GM19239 (cell line): ENCODE measurements at places on chromosomes 3 and 15.

- DNase-seq, result no peak
These were observed 486.8 kb upstream of the THBS1 start for GRCh38 chr15:39094116-39094515.

GRCh38 chr3:187648177-187648576, 22.0 kb downstream of the SST start:
- peak; percentile 6 for DNase-seq

- no peak for DNase-seq
These were observed 978.1 kb upstream of the ALCAM start for GRCh38 chr3:104388619-104389018.

DNA sequence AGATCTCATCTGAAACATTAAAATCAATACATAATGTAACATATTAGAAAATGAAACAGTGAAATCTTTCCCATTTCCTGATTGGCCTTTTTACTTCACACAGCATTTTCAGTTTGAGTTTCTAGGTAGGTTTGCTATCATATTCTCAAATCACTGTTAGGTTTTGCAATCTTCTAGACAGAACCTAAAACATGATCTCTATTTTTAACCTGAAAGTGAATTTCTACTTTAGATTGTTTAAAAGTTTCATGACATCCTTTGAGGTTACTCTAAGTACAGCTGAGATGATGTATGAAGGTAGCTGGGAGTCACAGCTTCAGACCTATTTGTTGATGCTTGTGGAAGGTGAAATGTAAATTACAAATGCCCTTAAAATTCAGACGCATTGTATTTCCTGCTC, 118.4 kb upstream of the GPR149 start:
- DNase-seq, result no peak

DNA sequence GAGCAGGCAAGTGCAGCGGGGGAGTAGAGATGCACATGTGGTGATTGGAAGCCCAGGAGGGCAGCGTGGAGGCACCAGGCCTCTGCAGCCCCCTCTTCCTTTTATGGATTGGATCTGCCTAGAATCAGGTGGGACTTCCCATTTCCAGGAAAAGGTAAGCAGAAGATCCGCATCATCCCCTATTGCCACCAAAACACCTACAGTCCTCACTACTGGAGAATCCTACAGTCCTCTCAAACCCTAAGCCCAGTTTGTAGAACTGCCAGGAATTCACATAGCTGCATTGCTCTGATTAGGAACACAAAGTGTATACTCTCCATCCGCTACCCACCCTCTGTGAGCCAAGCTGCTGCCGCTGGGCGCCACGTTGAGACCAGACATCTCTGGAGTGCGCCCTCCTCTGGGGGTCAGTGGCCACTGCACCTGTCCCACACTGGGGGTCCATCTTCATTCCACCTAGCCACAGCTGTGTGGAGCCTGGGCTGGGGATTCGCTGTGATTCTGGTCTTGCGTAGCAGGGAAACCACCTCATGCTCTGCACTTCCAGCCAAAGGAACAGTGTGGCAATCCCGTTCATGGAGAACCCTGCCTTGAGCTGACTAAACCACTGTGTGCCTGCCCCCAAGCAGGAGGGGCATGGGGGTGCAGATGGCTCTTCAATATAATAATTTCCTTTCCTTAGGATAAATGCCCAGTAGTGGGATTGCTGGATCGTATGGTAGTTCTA, 88.9 kb upstream of the PTX3 start:
- DNase-seq, result no peak

- DNase-seq, result peak; percentile 59
These were observed 59.4 kb downstream of the SLC6A6 start for GRCh38 chr3:14461748-14462324.

GRCh38 chr15:41354371-41354770, 21.7 kb downstream of the NUSAP1 start:
- no peak for DNase-seq

GRCh38 chr3:72595927-72596610, 252.2 kb downstream of the SHQ1 start:
- no peak for DNase-seq

DNA sequence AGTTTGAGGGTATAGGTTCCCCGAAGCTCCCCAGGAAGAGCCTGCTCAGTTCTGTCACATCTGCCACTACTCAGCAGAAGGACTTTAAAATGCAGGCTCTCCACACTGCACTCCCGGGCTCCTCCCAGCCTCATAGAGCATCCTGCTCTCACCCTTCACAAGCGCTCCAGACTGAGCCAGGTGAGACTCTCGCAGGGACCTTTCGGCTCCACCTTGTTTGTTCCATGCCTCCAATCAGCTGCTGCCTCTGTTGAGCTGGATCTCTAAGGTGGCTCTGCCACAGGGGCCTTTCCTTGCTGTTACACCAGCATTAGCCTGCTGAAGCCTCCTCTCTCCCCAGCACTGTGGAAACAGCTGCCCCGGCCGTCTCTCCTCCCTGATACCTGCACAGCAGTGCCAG, 56.1 kb downstream of the SLCO3A1 start:
- DNase-seq, result no peak

GRCh38 chr3:175068587-175068986, 209.5 kb downstream of the NAALADL2 start:
- DNase-seq, result no peak

- no peak for DNase-seq
These were observed 1.4 kb upstream of the AQP9 start for GRCh38 chr15:58136731-58137130.

DNA sequence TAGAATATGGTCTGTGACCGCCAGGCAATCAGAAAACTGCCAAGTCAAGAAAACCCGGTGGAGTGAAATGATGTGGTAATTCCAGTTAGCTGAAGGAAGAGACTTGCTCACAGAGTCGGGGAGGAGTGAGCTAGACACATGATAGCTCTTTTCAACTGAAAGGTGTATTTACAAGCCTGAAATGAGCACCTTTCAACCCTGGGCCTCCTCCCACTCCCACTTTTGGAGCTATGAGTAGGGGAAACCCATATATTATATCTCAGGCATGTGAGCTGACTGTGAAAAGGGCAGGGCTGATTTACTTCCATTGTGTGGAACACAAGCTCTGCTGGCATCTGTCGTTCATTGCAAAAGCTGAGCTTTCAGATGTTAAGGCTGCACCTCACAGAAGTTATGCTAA, 960.2 kb downstream of the TUSC7 start:
- DNase-seq, result no peak

- DNase-seq, result no peak
These were observed 41.9 kb upstream of the GRIP2 start for GRCh38 chr3:14582045-14582410.

- no peak for DNase-seq
These were observed 101.7 kb downstream of the ETFA start for GRCh38 chr15:76209523-76209922.

- DNase-seq, result no peak
These were observed 73.9 kb downstream of the TTBK2 start for GRCh38 chr15:42846647-42847046.

GRCh38 chr15:91237445-91237844, 137.4 kb downstream of the SV2B start:
- no peak for DNase-seq

- DNase-seq, result no peak
These were observed 17.3 kb upstream of the LRIG1 start for GRCh38 chr3:66518126-66518525.

DNA sequence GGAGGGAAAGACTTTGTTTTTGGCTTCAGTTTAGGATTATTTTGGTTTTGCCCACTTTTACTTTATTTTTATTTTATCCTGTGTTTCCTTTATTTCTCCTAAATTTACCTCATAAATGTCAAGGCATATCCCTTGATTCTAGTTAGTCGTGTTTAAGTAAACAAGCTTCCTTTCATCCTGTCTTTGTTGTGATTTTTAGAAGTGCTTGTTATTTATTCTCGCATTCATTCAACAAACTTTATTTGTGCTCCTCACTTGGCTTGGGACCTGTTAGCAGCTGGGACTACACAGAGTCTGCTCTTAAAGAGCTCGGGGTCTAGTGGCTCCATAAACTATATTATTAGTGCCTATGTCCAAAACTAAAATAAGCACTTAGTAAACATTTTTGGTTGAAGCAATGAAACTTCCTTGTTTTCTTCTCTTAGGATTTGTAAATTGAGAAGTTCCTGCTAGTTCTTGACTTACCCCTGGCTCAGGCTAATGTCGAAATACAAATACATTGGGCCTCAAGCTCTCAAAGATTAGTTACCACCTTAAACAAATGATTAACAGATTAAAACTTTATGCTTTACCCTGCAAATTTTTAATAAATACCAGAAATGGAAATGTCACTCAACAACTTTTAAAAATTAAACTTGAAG, 19.0 kb upstream of the DMXL2 start:
- no peak for DNase-seq
